ENCODE measurements at places on chromosomes 1 and 21. TPM values are rescaled to one million over a fixed set of nuclear protein-coding genes. Genes with fewer than 3 reads are reported as not detected.

Gene CYP4Z1
- total RNA-seq: 1.4 TPM

Gene TAL1
- total RNA-seq: 15.4 TPM

- DNase-seq: no peak
Measured at GRCh38 chr1:47658161-47658920, 220.5 kb downstream of the FOXD2 start.

GRCh38 chr21:46369520-46370235 is 45.7 kb downstream of the PCNT start:
- no peak for DNase-seq
